ENCODE measurements at places on chromosomes 5 and 9. TPM values are rescaled to one million over a fixed set of nuclear protein-coding genes. Genes with fewer than 3 reads are reported as not detected.

The PCDHB12 gene
- total RNA-seq: not detected

The TPPP gene
- total RNA-seq: 1.6 TPM

The SH3TC2 gene
- not detected for total RNA-seq

The SLIT3 gene
- not detected for total RNA-seq

The KCNN2 gene
- not detected for total RNA-seq

The ACSL6 gene
- total RNA-seq: not detected

The CENPH gene
- total RNA-seq: 37.0 TPM

The CDH18 gene
- total RNA-seq: not detected

The SPATA31A3 gene
- total RNA-seq: not detected

The CATSPER3 gene
- total RNA-seq: not detected

The GNA14 gene
- not detected for total RNA-seq

The SPATA31C1 gene
- not detected for total RNA-seq

The MFAP3 gene
- total RNA-seq: 11.1 TPM

The SLU7 gene
- total RNA-seq: 65.3 TPM

The ANKRD31 gene
- 0.22 TPM for total RNA-seq
